ENCODE measurements at places on chromosomes 6 and 20.

GRCh38 chr6:88983532-88983931 is 20.1 kb upstream of the RNGTT start:
- no peak for DNase-seq

GRCh38 chr6:157228426-157229131 is 94.7 kb downstream of the TMEM242 start:
- no peak for DNase-seq

DNA sequence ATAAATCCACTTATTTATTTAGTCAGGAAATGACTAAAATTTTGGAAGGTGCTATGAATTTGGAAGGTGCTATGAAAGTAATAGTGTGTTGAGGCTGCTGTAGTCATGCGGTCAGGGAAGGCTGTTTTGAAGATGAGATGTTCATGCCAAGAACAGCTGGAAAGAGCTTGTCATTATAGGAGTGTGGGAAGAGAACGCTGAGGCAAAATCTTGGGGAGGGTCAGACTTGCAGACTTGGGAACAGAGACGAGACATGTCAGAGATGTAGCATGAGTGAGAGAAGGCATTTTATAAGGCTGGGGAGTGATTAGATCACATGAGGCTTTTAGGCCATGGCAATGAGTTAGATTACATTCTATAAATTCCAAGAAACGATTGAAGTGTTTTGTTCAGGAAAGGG is 124.0 kb upstream of the B3GAT2 start:
- no peak for DNase-seq

DNA sequence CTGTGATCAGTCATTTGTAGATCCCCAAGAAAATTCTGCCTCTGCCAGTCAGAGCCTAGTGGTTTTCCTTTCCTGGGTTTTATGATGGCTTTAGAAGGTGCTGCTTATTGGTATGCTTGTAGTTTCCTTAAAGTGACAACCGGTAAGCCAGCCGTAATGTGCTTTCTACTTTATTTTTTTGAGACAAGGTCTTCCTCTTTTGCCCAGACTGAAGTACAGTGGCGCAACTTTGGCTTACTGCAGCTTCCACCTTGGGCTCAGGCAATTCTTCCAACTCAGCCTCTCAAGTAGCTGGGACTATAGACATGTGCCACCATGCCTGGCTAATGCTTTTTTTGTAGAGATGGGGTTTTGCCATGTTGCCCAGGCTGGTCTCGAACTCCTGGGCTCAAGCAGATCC is 23.5 kb downstream of the MCM8 start:
- no peak for DNase-seq

- DNase-seq = no peak
Measured at GRCh38 chr6:95848717-95849116, 167.1 kb upstream of the FUT9 start.

DNA sequence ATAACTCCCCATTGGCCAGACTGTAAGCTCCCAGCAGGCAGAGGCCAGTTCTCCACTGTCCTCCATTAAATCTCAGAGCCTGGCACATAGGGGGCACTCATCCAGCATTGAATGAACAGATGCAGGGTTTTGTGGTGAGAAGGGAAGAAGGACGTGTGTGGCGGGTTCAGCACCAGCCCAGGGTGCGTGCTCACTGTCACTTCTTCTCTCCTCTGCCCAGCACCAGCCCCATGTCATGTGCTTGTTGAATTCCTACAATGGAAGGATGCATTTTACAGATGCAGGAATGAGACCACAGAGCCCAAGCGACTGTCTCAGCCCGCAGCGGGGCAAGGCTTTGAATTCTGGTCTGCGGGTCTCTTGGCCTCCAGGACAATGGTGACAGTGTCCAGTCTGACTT is 149.9 kb downstream of the CEBPB start:
- DNase-seq = no peak

GRCh38 chr20:48550814-48551213 is 277.0 kb downstream of the PREX1 start:
- no peak for DNase-seq

GRCh38 chr20:24096264-24096663 is 107.7 kb upstream of the GGTLC1 start:
- no peak for DNase-seq

DNA sequence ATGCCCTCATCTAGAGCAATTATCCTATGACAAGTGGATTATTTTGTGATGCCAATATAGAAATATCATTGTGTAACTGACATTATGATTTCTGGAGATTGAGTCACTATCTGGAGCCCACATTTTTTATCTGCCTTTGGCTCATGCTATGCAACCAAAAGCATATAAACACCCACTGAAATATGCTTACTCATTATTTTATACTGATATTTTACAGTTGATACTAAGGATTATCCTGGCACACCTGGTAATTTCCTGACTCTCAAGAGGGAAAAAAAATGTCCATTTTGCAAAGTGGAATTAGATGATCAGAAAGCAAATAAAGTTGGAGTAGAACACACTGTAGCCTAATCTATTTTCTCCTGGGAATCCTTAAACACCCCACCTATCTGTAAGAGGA is 154.5 kb downstream of the PKHD1 start:
- DNase-seq = no peak

GRCh38 chr20:37133952-37134351 is 38.2 kb upstream of the RBL1 start:
- DNase-seq = no peak

DNA sequence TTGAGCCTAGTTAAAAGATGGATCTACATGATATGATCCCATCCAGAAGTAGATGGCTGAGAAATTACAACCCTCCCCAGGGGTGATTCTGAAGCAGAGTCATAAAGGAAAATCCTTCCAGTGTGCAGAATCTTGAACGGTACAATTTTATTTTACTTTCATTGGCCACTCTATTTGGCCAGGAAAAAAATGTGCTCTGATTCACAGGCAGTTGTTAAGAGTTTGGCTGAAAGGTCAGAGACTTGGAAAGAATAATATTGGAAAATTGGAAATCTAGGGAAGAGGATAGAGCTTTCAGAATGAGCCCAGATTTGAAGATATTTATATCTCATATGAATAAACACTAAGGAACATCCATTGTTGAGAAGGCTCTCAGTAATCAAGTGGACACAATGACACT is 1299.3 kb upstream of the GJE1 start:
- DNase-seq = no peak

DNA sequence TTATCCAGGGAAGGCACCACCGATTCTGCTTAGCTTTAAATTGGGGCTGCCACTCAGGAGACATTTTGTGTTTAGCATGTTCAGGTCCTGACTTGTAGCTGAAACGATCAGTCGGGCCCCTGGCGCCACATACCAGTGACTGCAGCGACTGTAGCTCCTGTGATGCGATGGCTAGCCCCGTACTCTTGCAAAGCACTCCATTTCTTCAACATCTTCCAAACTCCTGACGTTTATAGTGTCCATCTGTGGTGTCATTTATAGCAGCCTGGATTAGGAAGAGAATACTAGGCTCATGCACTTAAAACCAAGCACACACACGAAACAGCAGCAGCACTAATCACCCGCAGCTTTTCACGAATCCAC is 13.0 kb downstream of the POU3F2 start:
- DNase-seq = no peak

DNA sequence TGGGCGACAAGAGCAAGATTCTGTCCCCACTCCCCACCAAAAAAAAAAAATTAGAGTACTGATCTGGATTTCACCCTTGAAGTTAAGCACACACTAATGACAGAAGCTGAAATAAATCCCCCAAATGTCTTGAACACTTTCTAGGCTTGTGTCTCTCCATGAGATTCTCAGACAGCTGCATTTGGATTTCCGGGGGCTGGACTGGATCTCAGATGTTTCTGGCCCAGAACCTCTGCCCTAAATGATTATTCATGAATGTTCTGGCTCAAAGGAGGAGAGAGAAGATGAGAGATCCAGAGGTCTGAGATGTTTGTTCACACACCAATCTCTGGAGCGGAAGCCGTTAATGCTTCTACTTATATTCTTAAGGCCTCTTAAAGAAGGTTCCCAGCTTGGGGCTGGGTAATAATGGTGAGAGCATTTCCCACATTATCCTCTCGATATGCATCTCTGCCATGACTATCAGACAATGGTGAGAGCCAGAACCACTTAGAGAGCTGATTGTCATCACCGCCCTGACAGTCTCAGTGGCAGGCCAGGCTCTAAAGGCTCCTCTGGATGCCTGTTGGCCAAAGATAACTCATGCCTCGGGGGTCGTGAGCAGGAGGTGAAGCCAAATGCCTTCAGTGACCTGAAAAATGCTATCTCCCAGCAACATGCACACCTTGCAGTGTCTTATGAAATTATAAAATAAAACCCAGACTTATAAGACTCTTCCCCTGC is 127.9 kb upstream of the AGPAT4 start:
- no peak for DNase-seq

DNA sequence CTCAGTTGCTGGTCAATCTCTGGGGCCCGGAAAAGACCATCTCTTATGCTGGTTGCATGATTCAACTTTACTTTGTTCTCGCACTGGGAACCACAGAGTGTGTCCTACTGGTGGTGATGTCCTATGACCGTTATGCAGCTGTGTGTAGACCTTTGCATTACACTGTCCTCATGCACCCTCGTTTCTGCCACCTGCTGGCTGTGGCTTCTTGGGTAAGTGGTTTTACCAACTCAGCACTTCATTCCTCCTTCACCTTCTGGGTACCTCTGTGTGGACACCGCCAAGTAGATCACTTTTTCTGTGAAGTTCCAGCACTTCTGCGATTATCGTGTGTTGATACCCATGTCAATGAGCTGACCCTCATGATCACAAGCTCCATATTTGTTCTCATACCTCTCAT is 4.3 kb downstream of the OR2J3 start:
- DNase-seq = no peak

DNA sequence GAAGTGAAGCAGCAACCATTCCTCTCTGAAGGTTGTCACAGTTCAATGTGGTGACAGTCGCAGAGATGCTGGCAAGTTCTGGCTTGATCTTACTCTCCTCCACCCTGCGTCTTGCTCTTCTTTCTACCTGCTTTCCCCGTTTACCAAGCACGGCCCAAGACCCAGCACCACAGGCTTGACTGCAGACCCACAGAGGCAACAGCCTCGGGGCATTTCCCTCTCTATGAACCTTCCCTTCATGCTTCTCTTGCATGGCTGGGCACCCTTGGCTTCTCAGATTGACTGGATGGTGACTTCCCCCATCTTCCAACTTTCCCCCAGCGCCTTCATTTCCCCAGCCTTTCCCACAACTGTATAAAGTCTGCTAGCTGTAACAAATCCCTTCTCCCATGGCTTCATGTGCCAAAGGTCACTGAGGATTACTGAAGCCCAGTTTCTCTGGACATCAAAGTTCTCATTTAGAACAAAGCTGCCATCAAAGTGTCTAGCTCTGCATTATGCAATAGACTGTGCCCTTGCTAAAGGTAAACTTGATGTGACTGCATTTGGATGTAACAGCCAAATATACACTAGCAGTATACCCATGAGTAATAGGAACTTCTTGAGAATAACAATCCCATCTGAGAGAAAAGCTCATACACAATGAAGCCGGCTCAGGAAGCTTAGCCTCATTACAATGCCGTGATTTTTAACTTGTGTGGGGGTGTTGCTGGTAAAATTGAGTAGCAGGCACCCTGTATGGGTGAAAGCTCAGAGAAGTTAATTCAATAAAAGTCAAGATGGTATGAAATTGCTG is 723.1 kb upstream of the FLRT3 start:
- DNase-seq = no peak

GRCh38 chr6:8530785-8531435 is 95.6 kb upstream of the SLC35B3 start:
- no peak for DNase-seq

DNA sequence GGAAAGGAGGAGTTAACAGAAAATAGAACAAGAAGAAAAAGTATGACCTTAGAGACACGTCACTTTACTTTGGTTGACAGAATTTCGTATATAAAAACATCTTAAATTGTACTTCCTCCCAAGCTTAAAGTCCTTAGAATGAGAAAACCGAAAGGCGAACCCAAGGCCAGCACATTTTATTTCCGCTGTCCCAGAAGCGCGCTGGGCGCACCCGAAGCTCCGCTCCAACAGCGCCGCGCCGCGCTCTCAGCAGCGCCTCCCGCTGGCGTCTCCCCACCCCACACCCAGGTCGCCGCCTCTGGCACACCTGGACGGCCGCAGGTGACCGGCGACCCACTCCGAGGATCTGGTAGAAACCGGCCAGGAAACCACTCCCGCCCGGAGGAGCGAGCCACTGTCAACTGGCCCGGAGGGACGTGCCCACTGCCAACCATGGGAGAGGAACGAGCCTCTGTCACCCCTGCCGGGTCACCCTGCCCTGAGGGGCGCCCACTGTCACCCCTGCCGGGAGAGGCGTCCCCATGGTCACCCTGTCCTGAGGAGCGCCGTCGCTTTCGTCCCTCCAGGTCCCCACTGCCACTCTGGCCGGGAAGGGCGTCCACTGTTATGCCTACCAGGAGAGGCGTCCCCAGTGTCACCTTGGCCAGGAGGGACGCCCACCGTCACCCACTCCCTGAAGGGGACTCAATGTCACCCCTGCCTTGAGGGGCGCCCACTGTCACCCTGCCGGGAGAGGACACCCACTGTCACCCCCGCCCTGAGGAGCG is 824 bp downstream of the MPC1 start:
- peak; percentile 71 for DNase-seq

GRCh38 chr6:14284969-14285590 is 167.5 kb downstream of the CD83 start:
- no peak for DNase-seq

- DNase-seq = no peak
Measured at GRCh38 chr20:11159728-11160127, 485.9 kb upstream of the JAG1 start.

- DNase-seq = peak; percentile 71
Measured at GRCh38 chr6:44074439-44074812, 52.8 kb downstream of the MRPL14 start.

- no peak for DNase-seq
Measured at GRCh38 chr6:44267252-44267651, 1.9 kb upstream of the NFKBIE start.

DNA sequence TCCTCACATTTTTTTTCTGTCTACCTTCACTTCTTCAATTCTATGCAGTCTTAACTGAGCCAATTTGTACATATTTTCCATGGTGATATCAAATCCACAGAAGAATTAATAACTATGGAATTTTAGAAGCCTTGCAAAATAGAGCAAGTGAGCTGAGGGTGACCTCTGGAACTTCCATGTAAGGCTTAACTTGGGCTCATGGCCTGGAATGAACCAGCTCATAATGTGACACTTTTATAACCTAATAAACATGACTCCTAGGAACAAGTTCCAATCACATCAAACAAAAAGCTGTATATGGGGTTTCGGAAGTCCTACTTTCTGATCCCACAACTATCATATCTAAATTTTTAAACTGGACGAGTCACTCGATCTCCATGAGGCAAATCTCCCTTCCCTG is 232.4 kb downstream of the FOXA2 start:
- no peak for DNase-seq

GRCh38 chr6:12174878-12175277 is 115.3 kb upstream of the EDN1 start:
- DNase-seq = no peak

Data from activated naive CD4-positive, alpha-beta T cell treated with Interleukin-2 at 50 U/mL for 16 hours (primary cell).